ENCODE measurements at places on chromosomes 1 and 21.

GRCh38 chr1:222357252-222357651 is 190.7 kb downstream of the HHIPL2 start:
- no peak for DNase-seq

- no peak for DNase-seq
These were observed 114.4 kb downstream of the CNIH3 start for GRCh38 chr1:224730540-224730939.

DNA sequence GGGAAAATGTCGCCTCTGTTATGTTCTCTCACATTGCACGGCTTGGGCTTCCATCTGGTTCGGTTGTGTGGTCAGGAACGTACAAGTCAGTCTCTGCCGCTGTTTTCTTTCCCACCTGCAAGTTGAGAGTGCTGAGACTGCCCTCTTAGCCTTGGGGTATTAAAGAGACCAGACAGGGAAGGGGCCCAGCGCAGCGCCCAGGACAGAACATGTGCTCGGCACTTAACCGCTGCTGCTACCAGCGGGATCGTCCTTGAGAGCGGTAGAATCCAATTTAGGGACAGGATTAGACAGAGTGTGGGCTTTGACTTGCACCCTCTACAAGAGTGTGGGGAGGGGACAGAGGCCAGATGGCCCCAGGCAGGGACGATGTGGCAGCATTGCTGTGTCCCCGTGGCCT is 17.7 kb upstream of the AGPAT3 start:
- DNase-seq: no peak

DNA sequence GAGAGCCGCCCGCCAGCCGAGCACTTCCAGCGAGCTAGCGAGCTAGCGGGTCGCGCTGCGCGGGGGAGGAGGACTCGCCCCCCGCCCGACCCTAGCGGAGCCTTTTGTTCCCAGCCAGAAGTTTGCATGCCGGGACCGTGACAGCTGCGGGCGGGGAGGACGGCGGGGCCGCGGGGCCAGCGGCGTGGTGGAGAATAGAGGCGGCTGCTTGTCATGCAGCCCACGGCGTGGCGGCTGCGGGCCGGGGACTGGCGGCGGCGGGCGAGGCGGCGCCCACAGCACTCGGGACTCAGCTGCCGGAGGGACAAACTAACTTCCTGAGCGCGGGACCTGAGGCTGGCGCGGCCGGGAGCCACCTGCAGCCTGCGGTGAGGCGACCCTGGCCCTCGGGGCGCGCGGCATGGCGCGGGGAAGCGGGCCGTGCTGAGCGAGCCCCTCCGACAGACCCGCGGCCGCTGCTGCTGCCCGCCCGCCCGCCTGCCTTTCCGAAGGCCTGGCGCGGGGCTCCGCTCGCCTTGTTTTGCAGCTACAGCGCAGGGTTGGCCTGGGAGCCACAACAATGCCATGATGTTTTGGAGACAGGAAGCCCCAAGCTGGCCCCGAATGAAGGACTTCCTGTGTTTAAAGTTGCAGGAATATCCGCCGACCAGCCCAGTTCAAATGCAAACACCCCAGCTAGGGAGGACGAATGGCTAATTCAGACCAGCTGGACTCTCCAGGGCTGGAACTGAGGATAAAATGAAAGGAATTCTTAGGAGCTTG is 82.2 kb upstream of the BMP8A start:
- no peak for DNase-seq

DNA sequence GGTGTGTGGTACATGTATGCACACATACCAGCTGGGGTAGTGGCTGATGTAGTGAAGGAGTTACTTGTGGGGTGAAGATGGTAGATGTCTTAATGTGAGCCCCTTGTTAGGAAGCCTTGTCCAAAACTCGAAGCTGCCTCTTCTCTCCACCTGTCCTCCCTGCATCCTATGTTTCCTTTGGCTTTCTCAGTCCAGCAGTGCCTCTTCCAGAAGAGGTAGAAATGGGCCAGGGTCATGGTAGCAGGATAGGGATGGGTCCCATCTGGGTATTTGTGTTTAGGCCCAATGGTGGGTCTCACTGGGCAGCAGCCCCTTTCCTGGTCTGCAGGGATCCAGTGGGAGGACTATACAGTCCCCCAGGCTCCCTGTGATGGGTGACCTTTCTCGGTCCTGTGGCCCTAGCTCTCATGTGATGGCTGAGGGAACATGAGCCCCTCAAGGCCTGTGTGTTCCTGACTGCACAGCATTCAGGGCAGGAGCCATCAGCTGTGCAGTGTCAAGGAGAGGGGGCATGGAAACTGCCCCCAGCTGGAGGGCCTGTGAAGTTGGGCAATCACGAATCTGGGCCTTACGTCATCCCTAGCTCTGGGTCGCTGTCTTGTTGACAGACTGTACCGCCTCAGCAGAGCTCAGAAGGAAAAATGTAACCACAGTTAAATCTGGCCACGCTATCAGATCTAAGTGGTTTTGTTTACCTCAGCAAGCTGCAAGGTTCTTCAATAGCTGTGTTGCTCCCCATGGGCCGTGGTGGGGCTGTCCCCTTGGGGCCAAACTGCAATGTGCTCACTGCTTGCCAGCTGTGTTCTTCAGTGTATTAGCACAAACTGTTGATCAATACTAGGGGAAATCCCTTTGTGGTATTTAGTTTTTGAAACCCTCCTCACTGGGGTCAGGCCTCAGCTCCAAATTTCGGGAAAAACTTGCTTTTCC is 82.7 kb downstream of the NOS1AP start:
- no peak for DNase-seq

DNA sequence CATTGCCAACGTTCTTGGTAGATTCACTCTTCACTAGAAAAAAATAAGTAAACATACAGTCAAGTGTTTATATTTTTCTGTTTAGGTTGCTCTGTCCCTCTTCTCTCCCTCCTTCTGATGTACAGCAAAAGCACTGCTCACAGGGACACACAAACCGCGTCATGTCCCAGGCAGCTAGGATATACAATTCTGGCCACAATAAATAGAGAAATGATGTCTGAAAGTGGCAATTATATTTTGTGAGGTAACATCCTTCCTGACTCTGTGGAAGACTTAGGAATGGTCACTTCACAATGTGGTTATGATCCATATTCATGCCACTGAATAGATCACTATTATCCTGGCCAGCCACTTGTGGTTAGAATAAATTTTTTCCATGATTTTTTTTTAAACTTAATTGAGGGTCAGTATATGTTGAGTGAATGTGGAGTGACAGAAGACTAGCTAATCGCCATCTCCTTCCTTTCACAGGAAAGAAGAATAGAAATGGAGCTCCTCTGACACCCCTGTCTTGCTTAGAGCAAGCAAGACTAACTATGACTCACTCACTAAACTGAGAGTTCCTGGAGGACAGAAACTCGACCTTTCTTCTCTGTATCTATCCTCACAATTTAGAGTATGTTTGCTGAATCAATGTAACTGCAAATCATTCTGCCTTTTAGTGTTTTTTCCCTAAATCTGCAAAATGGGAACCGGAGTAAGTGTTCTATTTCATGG is 54.0 kb downstream of the ZNHIT6 start:
- no peak for DNase-seq

- no peak for DNase-seq
These were observed 25.9 kb downstream of the GREM2 start for GRCh38 chr1:240586006-240586405.

- no peak for DNase-seq
These were observed 23.2 kb downstream of the SLC44A5 start for GRCh38 chr1:75587692-75588091.

GRCh38 chr1:78047106-78047505 is 1.3 kb downstream of the GIPC2 start:
- no peak for DNase-seq

GRCh38 chr1:210764536-210764935 is 369.4 kb downstream of the KCNH1 start:
- DNase-seq: no peak

- DNase-seq: no peak
These were observed 188.3 kb upstream of the CAMK1G start for GRCh38 chr1:209395169-209395568.

DNA sequence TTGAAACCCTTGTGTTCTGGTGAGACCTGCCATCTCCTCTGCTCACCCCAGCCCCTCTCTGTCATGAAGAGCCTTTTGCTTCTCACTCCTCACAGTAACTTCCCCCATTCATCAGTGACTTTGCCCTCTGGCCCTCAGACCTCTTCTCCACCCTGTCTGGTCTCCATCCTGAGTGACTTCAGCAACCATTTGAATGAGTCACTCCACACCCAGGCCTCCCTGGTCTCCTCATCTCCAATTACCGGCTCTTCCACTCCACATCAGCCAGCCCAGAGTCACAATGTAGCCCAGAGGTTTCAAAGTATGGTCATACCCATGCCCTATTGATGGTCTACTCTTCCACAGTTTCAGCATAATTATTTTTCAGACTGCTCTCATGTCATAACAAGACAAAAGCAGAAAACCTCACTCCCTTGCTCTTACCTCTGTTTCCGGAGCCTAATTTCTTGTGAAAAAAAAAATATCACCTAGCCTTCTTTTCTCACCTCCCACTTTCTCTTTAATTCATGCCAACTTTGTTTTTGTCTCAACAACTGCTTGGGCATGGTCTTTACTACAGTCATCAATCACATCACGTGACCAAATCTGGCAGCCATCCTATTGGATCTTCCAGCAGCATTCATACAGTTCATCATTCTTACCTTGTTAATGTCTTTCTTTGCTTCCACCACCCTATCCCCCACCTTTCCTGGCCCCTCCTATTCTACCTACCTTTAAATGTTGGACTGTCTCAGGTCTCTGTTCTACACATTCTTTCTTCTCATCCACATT is 35.6 kb upstream of the NEK7 start:
- DNase-seq: no peak

GRCh38 chr1:230821346-230821745 is 47.0 kb downstream of the C1orf198 start:
- no peak for DNase-seq

DNA sequence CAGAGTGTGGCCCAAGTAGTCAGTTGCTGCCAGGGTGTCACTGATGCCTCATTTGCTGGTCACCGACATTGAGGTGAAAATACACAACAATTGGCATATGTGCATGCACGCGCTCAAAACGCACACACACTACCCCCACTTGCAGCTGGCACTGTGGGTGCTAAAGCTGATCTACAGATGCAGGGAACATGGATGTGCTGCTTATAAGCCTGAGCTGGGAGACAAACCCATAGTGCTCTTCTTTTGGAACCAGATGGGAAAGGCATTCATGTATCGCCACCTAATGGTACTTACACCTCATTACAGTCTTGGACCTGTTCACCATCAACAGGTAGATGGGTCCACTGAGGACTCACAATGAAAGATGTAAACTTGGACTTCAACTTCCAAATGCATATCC is 70.3 kb upstream of the CAMK1G start:
- DNase-seq: no peak

GRCh38 chr1:241834733-241835377 is 13.1 kb upstream of the EXO1 start:
- no peak for DNase-seq

DNA sequence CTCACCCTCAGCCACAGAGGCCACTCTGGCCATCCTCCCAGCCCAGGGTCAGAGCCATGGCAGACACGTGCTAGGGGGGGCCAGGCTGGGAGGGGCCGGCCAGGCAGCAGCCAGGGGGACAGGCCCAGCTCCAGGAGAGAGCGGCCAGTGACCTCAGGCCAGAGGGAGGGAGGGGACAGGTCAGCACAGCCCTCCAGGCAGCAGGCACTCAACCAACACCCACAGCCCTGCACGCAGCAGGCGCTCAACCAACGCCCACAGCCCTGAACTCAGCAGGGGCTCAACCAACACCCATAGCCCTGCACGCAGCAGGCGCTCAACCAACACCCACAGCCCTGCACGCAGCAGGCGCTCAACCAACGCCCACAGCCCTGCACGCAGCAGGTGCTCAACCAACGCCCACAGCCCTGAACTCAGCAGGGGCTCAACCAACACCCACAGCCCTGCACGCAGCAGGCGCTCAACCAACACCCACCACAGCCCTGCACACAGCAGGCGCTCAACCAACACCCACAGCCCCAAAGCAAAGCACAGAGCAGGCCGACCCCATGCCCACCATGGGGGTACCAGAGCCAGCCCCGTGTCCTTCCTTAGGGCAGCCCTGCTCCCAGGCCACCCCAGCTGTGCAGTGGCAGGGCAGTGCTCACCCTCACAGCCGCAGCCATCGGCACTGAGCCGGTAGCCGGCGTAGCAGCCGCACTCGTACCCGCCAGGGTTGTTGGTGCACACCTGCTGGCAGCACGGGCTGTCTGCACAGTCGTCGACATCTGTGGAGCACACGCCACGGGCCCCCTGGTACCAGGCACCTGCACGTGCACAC is 55.9 kb downstream of the ARHGEF16 start:
- no peak for DNase-seq

- DNase-seq: no peak
These were observed 1.8 kb upstream of the PGLYRP4 start for GRCh38 chr1:153350321-153350957.
